ENCODE measurements at places on chromosomes 6 and 20.

DNA sequence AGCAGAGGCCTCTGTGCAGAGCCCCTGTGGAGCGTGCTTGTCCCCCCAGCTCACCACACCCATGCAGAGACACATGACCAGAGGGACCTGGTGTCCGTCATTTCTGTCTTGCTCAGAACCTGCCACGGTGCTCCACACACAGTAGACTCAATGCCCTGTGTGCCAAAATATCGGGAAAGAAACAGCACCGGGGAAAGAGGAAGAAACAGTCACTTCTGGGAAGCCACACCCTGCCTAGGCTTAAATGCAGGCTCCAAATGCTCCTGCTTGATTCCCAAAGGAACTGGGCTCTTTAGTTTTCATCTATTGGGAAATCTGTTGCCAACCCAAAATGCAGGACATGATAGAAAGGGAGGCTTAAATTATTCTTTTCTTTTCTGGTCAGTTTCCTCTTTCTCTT, 503.9 kb downstream of the CD83 start:
- DNase-seq, result no peak

GRCh38 chr6:125868252-125868651, 77.5 kb downstream of the NCOA7 start:
- DNase-seq, result no peak

DNA sequence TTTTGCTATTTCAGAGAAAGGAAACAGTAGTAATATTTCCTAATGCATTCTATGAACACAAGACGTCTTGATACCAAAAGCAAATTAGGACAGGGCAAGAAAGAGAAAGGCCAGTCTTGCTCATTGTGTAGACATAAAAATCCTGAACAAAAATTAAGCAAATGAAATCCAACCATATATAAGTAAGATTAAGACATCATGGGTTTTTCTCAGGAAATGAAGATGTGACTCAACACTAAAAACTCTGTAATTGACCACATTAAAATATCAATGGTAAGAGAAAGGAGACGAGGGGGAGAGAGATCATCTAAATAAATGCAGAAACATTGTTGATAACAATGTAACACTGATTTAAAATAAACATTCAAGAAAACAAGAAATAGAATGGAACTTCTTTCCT, 205.4 kb downstream of the SOD2 start:
- no peak for DNase-seq

- no peak for DNase-seq
Observed at GRCh38 chr6:135358985-135359384, 138.6 kb downstream of the AHI1 start.

DNA sequence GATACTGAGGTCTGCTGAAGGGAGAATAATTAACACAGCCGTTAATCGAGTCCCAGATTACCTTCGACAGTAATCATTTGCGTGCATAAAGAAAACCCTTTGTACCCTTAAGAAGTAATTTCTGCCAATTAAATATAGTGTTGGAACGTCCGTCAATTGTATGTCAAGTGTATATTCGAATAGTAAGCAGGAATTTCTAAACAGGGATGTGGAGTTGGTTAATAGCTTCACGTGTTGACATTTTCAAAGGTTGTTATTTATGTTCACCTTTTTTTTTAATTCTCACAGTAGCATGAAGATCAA, 798 bp upstream of the SNAP91 start:
- DNase-seq, result no peak

DNA sequence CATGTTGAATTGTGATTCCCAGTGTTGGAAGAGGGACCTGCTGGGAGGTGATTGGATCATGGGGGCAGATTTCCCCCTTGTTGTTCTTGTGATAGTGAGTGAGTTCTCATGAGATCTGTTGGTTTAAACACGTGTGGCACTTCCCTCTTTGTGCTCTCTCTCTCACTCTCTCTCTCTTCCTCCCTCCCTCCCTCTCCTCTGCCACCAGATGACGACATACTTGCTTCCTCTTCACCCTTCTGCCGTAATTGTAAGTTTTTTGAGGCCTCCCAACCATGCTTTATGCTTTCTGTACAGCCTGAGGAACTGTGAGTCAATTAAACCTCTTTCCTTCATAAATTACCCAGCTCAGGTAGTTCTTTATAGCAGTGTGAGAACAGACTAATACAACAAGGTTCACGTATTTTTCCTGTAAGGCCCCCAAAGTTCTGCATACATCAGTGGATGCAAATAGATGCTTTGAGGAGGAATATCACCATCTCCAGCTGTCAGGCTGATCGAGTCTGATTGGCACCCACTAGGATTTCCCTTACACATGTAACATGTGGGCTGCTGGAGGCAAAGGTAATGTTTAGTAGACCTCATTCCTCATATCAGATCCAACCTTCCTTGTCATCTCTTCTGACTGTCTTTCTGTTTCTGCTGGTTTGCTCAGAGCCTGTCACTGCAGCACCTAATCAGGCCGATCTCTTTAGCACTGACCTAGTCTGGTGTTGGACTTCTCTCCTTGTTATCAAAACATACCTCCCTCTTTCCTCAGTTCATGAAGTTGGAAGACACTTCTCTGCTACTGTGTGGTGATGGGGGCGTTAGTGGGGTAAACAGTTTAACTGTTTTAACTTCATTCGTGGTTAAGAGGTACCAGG, 54.3 kb upstream of the BACH2 start:
- no peak for DNase-seq

GRCh38 chr6:148811459-148811858, 64.6 kb downstream of the UST start:
- DNase-seq, result no peak

GRCh38 chr6:145199961-145200360, 535.4 kb downstream of the EPM2A start:
- no peak for DNase-seq

DNA sequence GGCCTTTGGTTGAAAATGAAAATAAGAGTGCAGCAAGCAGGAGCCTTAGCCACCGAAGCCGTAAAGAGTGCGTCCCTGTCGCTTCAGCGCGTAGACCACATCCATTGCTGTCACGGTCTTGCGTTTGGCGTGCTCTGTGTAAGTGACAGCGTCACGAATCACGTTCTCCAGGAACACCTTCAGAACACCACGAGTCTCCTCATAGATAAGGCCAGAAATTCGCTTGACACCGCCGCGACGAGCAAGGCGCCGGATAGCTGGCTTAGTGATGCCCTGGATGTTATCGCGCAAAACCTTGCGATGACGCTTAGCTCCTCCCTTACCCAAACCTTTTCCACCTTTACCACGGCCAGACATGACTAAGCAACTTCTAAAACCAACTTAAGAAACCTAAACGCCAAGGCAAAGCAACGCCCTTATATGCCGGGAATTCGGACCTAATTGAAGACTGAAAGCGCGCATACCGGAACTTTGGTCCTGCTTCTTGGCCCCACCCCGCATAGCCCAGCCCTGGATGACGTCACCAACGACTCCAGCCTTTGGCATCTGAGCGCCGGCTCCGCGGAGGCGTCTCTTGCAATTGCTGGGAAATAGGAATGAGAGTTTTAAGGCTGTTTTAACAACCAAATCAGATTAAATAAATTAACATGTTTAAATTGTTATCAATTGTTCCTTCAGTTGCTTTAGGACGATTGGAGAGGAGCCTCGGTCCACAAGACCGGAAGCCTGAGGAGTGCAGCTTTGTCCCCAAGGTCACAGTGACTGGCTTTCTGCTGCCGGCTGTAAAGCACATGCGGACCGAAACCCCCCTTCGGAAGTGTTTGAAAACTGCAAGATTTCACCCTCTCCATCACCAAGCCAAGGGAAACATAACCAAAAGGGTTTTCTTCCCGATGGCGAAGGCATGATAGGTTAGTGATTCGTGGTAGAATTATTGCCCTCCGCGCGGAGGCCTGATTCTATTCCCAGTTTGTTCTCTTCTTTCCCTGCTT, 79.6 kb upstream of the BTN3A2 start:
- peak; percentile 92 for DNase-seq

- DNase-seq, result no peak
Observed at GRCh38 chr6:43665376-43665775, 20.5 kb downstream of the RSPH9 start.

DNA sequence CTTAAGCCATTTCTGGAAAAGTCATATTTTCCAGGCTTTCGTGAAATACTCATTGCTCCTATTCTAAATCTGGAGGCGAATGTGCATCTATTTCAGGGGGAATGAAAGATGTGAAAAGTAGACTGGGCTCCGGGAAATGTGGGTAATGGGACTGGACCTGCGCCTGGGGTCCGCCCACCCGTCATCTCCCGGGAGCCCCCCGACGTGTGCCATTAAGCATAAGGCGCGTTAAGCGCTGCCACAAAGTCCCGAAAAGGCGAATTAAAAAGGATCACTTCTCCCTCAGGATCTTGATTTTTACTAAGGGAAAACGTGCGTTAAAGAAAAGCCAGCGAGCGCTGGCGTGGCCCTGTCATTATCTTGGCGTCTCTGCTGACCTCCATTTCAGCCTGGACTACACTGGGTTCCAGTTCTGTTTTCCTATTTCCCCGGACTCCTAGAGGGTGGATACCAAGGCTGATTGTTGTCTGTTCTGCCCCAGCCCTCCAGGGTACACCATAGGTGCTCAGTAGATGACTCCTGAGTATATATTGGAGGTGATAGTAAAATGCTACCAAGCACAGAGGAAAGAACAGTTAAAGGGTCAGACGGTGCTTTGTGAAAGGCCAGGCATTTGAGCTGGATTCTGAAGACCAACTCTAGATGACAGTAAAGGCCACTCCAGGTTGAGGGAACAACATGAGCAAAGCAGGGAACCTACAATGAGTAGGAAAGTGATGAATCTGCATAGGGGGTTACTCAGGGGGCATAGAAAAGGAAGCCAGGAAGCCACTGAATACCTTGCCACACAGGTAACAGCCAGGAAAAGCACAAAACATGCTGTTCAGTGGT, 89.2 kb upstream of the ARID1B start:
- DNase-seq, result peak; percentile 14

DNA sequence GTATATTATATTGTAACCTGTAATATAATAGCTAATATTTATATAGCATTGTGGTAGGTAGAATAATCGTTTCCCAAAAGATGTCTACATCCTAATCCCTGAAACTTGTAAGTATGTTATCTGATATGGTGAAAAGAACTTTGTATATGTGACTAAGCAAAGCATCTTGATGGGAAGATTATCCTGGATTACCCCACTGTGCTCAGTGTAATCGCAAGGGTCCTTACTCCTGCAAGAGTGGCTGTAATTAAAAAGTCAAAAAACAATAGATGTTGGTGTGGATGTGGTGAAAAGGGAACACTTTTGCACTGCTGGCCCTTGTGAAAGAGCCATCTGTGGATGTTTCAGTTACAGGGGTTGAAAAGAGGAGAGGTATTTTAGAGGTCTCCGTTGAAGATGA, 95.2 kb downstream of the EDN1 start:
- DNase-seq, result no peak

GRCh38 chr6:148222846-148223245, 119.8 kb upstream of the SASH1 start:
- no peak for DNase-seq

- DNase-seq, result no peak
Observed at GRCh38 chr20:50895111-50895830, 36.0 kb downstream of the ADNP start.

- DNase-seq, result no peak
Observed at GRCh38 chr6:131948692-131949619, 2.2 kb downstream of the CCN2 start.
